ENCODE measurements at places on chromosomes 4 and X. TPM values are rescaled to one million over a fixed set of nuclear protein-coding genes. Genes with fewer than 3 reads are reported as not detected.

- DNase-seq, result no peak
Observed at GRCh38 chr4:189200353-189200752, 740.3 kb upstream of the FRG1 start.

DNA sequence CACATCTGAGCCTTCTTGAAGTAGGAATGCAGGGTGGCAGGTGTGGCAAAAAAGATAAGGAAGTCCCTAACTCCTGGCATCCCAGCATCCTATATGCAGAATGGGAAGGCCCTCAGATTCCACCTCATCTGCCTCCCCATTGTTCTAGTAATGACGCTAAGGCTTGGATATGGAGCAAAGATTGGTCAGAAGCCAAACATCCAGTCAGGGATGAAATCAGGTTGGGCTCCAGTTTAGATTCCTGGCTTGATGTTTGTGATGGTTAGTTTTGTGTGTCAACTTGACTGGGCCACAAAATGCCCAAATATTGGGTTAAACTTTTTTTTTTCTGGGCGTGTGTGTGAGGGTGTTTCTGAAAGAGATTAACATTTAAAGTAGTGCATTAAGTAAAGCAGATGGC, 39.6 kb upstream of the MAGEA4 start:
- no peak for DNase-seq

DNA sequence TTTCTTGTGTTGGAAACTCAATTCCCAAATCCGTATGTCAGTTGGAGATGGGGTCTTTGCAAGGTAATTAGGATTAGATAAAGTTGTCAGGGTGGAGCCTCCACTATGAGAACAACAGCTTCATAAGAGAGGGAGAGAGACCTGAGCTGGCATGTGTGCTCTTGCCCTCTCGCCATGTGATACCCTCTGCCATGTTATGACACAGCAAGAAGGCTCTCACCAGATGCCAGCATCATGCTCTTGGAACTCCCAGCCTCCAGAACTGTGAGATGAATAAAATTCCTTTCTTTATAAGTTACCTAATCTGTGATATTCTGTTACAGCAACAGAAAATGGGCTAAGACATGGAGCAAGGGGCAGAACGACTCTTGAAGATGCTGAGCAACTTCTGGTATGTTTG, 201.9 kb upstream of the BOD1L1 start:
- no peak for DNase-seq

IL2 gene
- not detected for total RNA-seq

Measured in adrenal gland (tissue), 19 donors.